Activated CD4-positive, alpha-beta T cell treated with anti-CD3 and anti-CD28 coated beads, Interleukin-2, amount 10 ng/mL, durations not matched to agents 7 days and 5 days (primary cell): ENCODE measurements at places on chromosomes 4 and X.

DNA sequence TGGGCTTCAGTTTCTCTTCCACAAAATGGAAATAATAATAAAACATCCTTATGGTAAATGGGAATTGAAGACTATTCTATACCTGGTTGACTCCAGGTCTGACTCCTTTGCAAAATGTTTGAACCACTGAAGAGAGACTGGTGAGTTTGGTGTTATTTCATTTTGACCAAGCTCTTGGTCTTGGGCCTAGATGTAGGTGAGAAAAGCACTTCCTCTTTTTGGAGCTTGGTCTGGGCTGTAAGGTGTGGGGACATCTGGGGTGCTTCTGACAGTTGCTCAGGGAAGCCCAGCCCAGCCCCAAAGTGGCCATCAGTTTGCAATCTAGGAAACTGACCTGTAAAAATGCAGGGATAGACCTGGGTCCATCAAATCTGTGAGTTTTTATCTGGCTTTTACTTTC is 26.8 kb upstream of the SOD3 start:
- DNase-seq, result no peak

DNA sequence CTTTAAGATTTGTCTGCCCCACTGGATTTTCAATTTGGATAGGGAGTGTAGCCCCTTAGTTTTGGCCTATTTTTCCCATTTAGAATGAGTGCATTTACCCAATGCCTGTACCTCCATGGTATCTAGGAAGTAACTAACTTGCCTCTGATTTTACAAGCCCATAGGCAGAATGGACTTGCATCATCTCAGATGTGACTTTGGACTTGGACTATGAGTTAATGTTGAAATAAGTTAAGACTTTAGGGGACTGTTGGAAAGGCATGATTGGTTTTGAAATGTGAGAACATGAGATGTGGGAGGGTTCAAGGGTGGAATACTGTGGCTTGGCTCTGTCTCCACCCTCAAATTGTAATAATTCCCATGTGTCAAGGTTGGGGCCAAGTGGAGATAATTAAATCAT is 2480.2 kb downstream of the PCDH7 start:
- DNase-seq, result no peak

DNA sequence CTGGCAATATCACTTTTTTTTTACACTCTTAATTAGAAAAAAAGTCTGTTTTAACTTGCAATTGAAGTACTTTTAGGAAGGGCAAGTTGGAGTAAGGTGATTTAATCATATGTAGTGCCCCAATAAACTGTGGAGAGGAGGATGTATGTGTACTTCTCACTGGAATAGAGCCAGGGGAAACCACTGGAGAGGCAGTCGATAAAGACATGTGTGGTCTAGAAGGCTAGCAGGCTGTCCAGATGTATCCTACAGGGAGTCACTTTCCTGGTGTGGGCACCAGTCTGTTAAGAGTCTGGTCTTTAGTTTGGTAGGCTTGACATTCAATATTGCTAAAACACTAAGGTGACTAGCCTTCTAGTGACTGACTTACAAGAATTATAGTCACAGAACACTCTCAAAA is 9.6 kb upstream of the SGMS2 start:
- DNase-seq, result no peak

DNA sequence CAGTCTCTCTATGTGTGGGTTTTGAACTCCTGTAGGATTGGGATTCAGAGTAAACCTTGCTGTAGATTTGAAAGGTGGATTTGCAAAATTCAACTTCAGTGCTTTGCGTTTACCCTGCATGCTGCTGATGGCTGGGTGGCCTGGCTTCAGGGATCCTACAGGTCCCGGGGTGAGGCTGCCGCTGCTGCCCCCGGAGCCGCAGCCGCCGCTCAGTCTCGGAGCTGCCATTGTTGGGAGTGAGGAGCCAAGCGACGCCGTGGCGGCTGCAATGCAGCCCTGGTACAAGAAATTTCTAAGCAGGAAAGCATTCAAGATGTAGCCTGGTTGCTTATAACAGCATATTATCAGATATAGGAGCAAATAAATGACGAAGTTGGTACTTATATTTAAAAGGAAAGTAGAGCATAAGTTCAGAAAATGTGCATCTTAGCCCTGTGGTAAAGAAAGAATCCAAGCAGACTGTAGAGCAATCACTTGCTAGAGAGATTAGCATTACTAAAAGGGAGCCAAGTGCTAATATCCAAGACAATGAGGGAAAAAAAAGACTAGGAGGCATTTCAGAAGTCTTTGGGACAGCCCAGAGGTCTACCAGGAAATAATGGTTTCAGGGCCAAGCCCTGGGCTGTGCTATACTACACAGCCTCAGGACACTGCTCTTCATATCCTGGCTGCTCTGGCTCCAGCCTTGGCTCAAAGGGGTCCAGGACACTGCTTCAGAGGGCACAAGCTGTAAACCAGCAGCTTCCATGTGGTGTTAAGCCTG is 36.9 kb upstream of the CHIC1 start:
- no peak for DNase-seq

DNA sequence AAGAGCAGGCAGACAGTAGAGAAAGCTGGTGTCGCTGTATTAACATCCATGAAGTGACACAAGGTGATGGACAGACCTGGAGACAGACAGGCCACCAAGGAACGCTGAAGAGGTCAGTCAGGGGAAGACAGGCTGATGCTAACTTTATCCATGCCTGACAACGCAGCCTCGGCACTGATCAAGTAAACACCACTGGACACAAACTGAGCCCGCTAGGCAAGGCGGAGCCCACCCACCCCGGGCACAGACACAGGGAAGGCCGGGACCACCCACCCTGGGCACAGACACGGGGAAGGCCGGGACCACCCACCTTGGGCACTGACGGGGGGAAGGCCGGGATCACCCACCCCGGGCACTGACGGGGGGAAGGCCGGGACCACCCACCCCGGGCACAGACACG is 18.8 kb downstream of the PPP2R3B start:
- no peak for DNase-seq

- no peak for DNase-seq
Observed at GRCh38 chrX:39203427-39203826, 402.2 kb downstream of the MID1IP1 start.

DNA sequence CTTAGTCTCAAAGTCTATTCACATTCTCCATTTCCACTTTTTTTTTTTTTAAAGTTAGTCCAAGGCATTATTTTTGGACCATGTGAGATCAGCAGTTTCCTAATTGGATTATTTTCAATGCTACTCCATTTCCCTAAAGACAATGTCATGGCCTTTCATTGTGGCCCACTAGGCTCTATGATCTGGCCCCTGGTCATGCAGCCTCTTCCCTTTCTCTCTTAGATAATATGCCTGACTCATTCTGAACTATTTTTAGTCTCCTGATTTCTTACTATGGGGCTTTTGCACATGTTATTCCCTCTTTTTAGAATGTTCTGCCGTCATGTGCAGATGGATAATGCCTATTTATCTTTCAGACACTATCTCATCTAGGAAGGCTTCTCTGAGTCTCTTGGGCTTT is 157.3 kb downstream of the TMA16 start:
- no peak for DNase-seq

- no peak for DNase-seq
Observed at GRCh38 chr4:140255467-140255866, 101.5 kb upstream of the MAML3 start.

- DNase-seq, result no peak
Observed at GRCh38 chr4:11483046-11483445, 54.4 kb upstream of the HS3ST1 start.

DNA sequence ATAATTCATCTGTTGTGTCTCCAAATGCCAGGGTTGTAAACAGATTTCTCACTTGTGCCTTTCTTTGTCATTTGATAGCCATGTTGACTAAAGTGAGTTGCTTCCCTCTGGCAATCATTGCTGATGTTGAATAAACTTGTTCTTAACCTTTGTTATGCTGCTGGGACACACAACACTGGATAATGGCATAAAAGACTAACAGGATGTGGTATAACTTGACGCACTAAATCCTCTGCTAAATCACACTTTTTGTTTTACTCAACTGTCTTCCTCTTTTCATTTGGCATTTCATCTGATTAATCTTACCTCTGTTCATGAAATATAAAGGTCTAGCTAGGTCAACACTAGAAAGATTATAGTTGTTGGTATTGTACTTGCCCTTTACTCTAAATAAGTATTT is 17.6 kb upstream of the CXCL5 start:
- DNase-seq, result peak; percentile 12

DNA sequence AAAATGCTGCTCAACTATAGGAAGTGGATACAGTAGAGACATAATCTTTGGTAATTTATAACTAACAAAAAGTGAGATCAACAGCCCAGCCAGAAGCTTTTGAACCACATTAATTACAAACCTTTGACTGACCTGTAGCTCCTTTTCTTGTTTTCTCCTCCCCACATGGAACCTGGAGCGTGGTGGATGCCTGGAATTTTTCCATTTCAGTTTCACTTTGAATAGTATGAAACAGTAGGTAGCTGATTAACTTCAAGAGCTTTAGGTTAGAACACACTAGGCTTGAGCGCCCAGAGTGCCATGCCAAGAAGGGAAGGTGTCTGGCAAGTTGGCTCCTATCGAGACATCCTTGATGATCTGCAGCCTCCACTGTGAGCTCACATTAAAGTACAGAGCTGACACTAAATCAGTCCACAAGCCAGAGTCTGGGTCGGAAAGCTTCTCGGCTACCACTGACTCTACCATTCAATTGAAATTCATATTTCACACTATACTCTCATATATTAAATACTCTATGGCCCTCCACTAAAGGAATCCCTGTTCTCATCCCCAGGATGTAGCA is 143.4 kb downstream of the GLRA2 start:
- no peak for DNase-seq

- no peak for DNase-seq
Observed at GRCh38 chr4:113349430-113349829, 300.0 kb downstream of the ANK2 start.

GRCh38 chrX:153934148-153934761 is 582 bp downstream of the NAA10 start:
- no peak for DNase-seq

- DNase-seq, result no peak
Observed at GRCh38 chr4:101584306-101584705, 206.2 kb upstream of the BANK1 start.

- no peak for DNase-seq
Observed at GRCh38 chrX:80792205-80792604, 17.5 kb downstream of the BRWD3 start.

DNA sequence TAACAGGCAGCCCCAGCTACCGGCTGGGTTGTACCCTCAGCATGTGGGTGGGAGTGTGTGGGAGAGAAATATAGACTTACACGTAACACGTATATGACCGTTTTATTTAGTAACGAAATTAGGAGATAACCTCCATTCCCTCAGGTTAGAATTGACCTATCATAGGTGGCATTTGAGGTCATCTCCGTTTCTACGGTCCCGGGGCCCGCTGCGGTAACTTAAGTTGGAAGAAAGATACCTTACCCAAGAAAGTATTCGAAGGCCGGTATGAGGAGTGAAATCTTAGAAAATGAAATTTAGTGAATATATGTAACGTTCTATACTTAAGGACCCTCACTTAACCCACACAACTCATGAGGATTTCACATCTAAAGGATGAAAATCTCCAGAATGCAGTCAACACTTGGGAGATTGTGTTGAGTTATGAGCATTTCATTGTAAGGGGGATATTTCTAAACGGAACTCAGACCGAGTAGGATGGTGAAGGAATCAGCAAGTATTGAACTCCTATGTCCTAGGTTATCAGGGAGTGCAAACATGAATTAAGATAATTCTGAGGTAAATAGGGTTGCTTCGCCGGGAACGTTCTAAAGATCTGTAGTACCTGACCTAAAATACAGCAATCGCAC is 891 bp downstream of the CISD2 start:
- no peak for DNase-seq

DNA sequence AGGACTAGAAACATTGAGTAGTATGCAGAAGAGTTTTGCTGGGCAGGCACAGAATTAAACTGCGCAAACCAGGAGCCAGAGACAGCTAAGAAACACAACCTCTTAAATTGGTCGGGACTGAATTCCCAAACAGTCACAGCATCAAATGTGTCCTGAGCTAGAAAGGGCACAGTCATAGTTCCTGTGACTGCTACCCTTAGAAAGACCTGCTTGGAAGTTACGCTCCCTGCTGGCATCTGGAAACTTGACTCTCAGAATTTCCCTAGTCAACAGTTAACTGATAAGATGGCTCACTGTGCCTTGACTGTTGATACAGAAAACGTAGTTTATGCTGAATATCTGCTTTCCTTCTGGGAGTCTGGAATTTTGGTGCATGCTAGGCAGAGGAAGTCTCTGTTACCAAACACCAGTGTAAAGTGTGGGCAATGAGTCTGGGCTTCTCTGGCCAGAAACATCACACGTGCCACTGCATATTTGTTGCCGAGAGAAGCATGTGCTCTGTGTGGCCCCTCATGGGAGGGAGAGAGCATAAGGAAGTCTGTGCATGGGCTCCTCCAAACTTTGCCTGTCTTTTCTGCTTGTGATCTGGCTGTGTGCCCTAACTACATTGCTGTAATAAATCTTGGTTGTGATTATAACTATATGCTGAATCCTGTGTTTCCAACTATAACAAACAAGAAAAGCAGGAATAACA is 11.6 kb upstream of the EOLA2 start:
- no peak for DNase-seq

DNA sequence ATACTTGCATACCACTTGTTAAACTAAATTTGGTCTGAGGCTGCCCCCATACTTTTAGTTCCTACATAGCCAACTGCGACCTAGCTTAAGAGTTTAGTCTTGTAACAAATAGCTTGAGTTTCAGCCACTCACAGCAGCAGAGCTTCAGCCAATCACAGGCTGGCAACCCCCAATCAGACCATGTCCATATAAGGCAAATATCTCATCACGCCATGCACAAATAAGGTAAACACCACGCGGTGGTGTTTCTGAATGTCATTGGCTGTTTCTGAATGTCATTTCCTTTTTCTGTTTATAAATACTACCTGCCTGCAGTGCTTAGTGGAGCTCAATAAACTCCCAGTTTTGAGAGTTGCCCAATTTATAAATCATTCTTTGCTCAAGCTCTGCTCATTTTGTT is 143.1 kb upstream of the MAD2L1 start:
- no peak for DNase-seq

DNA sequence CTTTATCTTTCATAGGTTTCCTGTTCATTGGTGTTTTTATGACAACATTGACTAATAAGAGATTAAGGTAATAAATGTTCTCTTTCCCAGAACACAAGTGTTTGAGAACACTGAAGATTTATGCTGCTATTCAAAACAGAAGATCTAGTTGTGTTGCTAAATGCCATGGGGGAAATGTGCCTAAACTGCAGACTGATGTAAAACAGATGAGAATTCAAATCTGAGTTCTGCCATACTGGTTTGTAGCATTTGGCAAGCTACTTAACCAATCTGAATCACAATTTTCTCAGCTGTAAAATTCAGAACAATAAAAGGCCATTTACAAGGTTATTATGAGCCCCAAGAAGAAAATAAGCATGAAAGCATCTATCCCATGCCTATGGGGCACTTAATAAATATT is 2.3 kb downstream of the SLC10A6 start:
- DNase-seq, result no peak

- DNase-seq, result no peak
Observed at GRCh38 chr4:11505221-11505971, 76.7 kb upstream of the HS3ST1 start.
